ENCODE measurements at places on chromosomes 3 and 15.

DNA sequence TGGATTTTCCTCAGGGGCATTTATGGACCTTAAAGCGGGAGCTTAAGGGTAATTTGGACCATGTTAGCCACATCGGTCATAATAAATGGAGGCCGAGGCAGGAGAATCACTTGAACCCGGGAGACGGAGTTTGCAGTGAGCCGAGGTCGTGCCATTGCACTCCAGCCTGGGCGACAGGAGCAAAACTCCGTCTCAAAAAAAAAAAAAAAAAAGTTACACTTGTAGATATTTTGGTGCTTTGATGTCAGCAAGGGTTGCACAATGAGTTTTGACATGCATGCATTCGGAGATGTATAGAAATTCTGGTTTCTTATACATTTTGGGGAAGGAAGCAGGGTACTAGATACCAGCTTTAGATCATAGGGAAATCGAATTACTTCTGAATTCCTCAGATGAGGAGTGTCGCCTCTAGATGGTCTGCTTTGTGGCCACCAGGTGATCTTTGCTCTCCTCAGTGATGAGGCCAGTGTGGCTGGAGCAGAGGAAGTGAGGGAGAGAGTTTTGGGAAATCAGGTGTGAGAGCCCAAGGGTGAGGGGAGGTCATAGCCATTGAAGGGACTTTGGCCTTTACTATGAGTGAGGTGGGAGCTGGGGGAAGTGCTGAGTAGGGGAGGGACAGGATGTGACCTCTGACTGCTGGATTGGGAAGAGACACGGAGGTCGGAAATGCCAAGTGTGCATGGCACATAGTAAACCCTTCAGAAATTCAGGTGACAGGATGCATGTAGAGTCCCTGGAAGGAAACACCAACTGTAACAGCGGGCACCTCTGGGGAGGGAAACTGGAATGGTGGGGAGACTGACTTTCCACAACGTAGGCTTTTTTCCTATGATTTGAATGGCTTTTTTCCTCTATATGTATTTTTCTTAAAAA lies 8.4 kb upstream of the RBSN start:
- DNase-seq = no peak

GRCh38 chr3:147736226-147736625 lies 327.1 kb downstream of the ZIC1 start:
- DNase-seq = no peak

GRCh38 chr3:138445236-138445635 lies 10.8 kb downstream of the ESYT3 start:
- no peak for DNase-seq

GRCh38 chr3:51722362-51722761 lies 15.5 kb downstream of the GRM2 start:
- DNase-seq = no peak

- no peak for DNase-seq
Measured at GRCh38 chr15:92904722-92905571, 4.8 kb downstream of the CHD2 start.
